ENCODE measurements at places on chromosomes 2 and 18.

- no peak for DNase-seq
Measured at GRCh38 chr18:79947054-79947755, 4.2 kb downstream of the SLC66A2 start.

GRCh38 chr2:218317303-218317630, 25.0 kb upstream of the TMBIM1 start:
- DNase-seq: no peak

DNA sequence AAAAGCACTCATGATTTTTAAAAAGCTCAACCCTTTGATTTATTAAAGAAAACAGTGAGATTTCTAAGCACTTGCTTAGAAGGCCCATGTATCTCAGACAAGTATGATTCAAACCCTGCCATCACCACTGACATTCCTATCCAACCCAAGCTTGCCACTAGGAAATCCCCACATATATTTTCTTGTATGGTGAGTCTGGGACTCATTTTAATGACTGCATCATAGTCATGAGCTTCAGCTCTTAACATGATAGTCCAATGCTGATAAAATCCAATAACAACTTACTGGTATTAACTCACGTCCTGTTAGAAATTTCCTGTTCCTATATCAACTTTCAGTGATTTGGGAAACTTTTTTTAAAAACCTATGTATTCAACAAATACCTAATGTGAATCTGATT, 39.4 kb upstream of the NCKAP5 start:
- DNase-seq: no peak

DNA sequence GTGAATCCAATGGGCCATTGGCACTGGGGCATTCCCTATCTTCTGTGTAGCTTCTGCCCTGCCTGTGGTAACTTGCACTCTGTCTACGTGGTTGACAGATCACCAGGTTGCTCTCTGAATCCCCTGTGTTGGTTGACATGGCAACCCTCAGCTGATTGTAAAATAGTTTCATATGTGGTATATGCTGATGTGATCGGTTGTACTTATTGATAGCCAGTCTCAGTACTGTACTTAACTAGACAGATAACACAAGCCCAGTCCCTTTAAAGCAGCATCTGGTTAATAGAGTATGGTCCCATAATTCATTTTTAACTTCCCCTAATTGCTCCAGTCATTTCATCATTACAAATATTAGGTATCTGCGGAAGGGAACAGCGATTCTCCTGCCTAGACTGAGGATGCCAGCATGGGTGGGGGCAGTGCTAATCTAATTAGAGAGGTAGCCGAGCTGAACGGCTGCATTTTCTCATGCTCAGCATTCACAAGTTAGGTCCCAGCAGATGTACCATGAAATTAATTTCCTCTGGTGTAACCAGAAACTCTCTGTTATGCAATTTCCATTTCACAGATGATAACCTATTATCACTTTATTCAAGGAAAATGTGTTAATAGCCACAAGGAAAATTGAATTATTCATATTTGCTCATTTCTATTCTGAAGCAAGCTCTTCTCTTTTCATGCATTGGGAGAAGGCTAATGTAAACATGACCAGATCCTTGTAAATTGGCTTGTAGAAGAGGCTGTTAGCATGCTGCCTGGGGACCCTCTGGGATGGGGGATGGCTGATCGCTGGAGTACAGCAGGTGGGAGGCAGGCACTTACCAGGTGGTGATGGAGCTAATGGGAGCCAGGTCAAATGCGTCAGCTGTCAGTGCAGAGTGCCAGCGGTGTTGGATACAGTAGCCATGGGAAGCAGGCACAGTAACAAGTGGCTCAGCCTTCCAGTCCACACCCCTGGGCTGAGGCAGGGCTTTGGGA, 608.3 kb downstream of the GALR1 start:
- no peak for DNase-seq

DNA sequence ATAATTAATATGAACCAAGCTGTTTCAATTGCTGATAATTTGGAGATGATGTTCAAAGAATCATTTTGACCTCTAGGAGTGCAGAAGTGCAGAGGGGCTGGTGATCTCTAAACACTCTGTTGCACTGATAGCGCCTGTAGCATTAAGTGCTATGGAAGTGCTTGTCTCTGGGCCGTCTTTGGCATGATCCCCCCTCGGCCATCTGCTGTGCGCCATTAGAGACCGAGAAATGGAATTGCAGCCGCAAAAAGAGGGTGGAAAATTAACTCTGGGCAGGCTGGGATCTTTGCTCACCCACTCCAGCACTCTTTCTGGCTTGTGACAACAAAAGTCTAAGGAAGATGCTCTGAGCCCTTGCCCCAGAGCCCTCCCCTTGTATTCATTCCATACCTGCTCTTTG, 23.4 kb downstream of the AKAIN1 start:
- no peak for DNase-seq

- no peak for DNase-seq
Measured at GRCh38 chr2:85594715-85595300, 737 bp upstream of the RNF181 start.

DNA sequence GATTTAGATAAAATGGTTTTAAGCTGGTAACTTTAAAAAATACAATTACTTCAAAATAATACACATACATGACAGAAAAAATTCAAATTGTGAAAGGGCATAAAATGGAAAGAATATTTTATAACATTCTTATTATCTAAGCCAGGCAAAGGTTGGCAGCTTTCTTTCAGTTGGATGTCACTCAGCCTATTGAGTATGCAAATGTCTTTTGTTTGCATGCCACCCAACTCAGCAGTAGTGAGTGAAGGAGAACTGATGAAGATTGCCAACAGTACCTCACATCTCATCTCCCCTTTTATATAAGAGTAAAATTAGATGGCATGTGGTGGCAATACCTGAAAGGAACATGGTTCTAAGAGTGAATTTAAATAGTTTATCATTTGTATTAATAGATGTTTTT, 24.8 kb downstream of the BMPR2 start:
- no peak for DNase-seq

DNA sequence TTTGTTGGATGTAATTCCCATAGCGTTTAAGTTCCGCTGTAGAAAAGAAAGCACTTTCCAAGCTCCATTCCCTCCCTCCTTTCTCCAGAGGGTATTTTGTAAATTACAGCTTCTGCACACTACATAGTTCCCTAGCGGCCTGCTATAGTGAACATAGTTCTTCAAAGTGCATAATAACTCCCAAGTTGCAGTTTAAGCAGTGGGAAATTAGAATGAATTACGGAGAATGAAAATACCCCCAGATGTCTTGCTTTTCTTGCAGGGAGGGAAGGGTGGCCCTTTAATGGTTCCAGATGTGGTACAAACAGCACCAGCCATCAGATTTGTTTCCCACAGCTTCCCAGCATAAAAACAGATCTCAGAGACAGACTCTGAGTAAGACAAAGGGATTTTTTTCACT, 893.9 kb downstream of the SUCLG1 start:
- DNase-seq: no peak

- no peak for DNase-seq
Measured at GRCh38 chr2:53778536-53779162, 8.1 kb downstream of the ASB3 start.

DNA sequence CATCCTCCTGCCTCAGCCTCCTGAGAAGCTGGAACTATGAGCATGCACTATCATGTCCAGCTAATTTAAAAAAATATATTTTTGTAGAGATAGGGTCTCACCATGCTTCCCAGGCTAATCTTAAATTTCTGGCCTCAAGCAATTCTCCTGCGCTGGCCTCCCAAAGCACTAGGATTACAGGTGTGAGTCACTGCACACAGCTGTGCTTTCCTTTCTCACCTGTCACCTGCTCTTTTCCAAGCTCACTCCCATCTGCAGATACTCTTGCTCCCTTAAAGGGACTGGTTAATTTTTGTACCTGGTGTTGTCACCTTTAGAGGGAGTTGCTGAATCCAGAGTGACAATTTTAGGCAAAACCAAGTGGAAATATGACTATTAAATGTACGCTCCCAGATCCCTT, 178.2 kb downstream of the LOXHD1 start:
- no peak for DNase-seq

DNA sequence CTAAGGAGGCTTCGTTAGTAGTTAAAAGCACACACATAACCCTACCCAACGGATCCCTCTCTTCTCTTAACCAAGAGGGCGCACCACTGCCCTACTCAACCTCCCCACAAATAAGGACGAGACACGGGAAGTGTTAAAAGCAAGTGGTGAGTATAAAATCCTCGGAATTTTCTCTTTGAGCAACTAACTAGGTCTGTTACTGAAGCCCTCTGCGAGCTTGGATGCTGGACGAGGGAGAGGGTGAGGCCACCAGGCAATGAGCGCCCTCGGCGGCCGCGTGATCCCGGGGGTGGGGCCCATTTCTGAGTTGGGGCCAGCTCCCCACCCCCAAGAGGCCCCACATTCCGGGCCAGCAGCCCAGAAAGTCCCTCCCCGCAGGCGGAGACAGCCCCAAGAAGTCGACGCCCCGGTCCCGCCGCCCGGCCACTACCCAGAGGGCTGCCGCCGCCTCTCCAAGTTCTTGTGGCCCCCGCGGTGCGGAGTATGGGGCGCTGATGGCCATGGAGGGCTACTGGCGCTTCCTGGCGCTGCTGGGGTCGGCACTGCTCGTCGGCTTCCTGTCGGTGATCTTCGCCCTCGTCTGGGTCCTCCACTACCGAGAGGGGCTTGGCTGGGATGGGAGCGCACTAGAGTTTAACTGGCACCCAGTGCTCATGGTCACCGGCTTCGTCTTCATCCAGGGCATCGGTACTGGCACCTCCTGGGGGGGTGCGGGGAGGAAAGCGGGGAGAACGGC, at the start of gene CYBRD1:
Gene CYBRD1, plus strand, starts transcription at position 423 of the 736 bp plus-strand sequence. Its CDS starts 72 bp downstream, at position 495.
- DNase-seq: peak; percentile 49
